HFFc6 (cell line): ENCODE measurements at places on chromosomes 6 and 20. TPM values are rescaled to one million over a fixed set of nuclear protein-coding genes. Genes with fewer than 3 reads are reported as not detected.

The DDX43 gene
- total RNA-seq: not detected in 3 replicates

The TRERF1 gene
- total RNA-seq: 9.9 to 16.1 TPM (median 13.3 TPM) in 3 replicates

The SRXN1 gene
- total RNA-seq: 54.7 to 65.4 TPM (median 58.9 TPM) in 3 replicates

The HLA-DRA gene
- total RNA-seq: not detected in 3 replicates

The KCNS1 gene
- 0.66 to 0.77 TPM (median 0.73 TPM) in 3 replicates for total RNA-seq

The PNLDC1 gene
- not detected in 3 replicates for total RNA-seq

The ADA gene
- 12.5 to 15.3 TPM (median 14.8 TPM) in 3 replicates for total RNA-seq

The TTBK1 gene
- not detected in 3 replicates for total RNA-seq

The PSORS1C1 gene
- total RNA-seq: 2.5 to 7.1 TPM (median 3.5 TPM) in 3 replicates

The SLC22A1 gene
- total RNA-seq: 0.13 TPM in 1 of 3 replicates, not detected in the others

The MMP24 gene
- total RNA-seq: 0.58 to 0.90 TPM (median 0.69 TPM) in 3 replicates

The CTSZ gene
- 136 and 243 TPM in 2 replicates for total RNA-seq

The CST1 gene
- total RNA-seq: not detected in 3 replicates

The FAM209B gene
- total RNA-seq: not detected in 3 replicates

The MAK gene
- not detected in 3 replicates for total RNA-seq

The PSORS1C2 gene
- total RNA-seq: not detected in 3 replicates

The NTSR1 gene
- 2.7 to 6.0 TPM (median 5.7 TPM) in 3 replicates for total RNA-seq

The SIRPB1 gene
- not detected in 3 replicates for total RNA-seq

The OARD1 gene
- total RNA-seq: 10.9 to 12.5 TPM (median 11.7 TPM) in 3 replicates

The C6orf15 gene
- not detected in 3 replicates for total RNA-seq

The CYP39A1 gene
- not detected in 3 replicates for total RNA-seq

The PGM3 gene
- total RNA-seq: 98.4 and 109 TPM in 2 replicates

The CLPSL1 gene
- not detected in 3 replicates for total RNA-seq

The SLC17A3 gene
- total RNA-seq: not detected in 2 replicates

The FAXC gene
- total RNA-seq: 2.0 to 3.0 TPM (median 2.9 TPM) in 3 replicates

The MEI4 gene
- not detected in 3 replicates for total RNA-seq

The DPPA5 gene
- not detected in 3 replicates for total RNA-seq

The RANBP9 gene
- total RNA-seq: 37.7 and 40.3 TPM in 2 replicates

The SH3BGRL2 gene
- 0.26 to 0.51 TPM (median 0.37 TPM) in 3 replicates for total RNA-seq

The ATAT1 gene
- 4.5 to 9.3 TPM (median 8.4 TPM) in 3 replicates for total RNA-seq

The ATP6V1G2 gene
- 2.8 to 4.1 TPM (median 3.3 TPM) in 3 replicates for total RNA-seq

The POM121L2 gene
- total RNA-seq: not detected in 3 replicates

The PLA2G7 gene
- total RNA-seq: not detected in 3 replicates

The LPIN3 gene
- total RNA-seq: 10.0 to 14.1 TPM (median 11.7 TPM) in 3 replicates

The SLCO4A1 gene
- total RNA-seq: 2.8 to 6.5 TPM (median 3.9 TPM) in 3 replicates

The WASF1 gene
- 12.2 and 14.0 TPM in 2 replicates for total RNA-seq

The LGSN gene
- not detected in 2 replicates for total RNA-seq

The SPDEF gene
- total RNA-seq: not detected in 3 replicates

The SASH1 gene
- 66.1 to 90.6 TPM (median 79.0 TPM) in 3 replicates for total RNA-seq

The GTF3C6 gene
- 118 to 128 TPM (median 127 TPM) in 3 replicates for total RNA-seq

The TAP2 gene
- total RNA-seq: 23.1 and 47.5 TPM in 2 replicates

The THBS2 gene
- 155 to 219 TPM (median 184 TPM) in 3 replicates for total RNA-seq

The STX11 gene
- total RNA-seq: 0.34 TPM in 2 replicates

The HSD17B8 gene
- 0.51 to 2.0 TPM (median 1.0 TPM) in 3 replicates for total RNA-seq

The MYLK2 gene
- 0.12 TPM in 2 of 3 replicates, not detected in the other for total RNA-seq
